ENCODE measurements at places on chromosomes 13 and 19.

GRCh38 chr13:23848019-23848418, 41.2 kb downstream of the MIPEP start:
- H3K36me3 ChIP-seq: no peaks in the 10 kb centered on the region
- H3K27ac ChIP-seq: no peak overlapping the region
- DNase-seq: no peak
- H3K27me3 ChIP-seq: no peaks in the 10 kb centered on the region

- no peak for DNase-seq
- no peak overlapping the region for H3K4me3 ChIP-seq
- no peaks in the 10 kb centered on the region for H3K4me1 ChIP-seq
- H3K27ac ChIP-seq: no peak overlapping the region
- no peaks in the 10 kb centered on the region for H3K27me3 ChIP-seq
- H3K36me3 ChIP-seq: no peaks in the 10 kb centered on the region
These were observed 116.0 kb downstream of the SIPA1L3 start for GRCh38 chr19:38022791-38023670.

DNA sequence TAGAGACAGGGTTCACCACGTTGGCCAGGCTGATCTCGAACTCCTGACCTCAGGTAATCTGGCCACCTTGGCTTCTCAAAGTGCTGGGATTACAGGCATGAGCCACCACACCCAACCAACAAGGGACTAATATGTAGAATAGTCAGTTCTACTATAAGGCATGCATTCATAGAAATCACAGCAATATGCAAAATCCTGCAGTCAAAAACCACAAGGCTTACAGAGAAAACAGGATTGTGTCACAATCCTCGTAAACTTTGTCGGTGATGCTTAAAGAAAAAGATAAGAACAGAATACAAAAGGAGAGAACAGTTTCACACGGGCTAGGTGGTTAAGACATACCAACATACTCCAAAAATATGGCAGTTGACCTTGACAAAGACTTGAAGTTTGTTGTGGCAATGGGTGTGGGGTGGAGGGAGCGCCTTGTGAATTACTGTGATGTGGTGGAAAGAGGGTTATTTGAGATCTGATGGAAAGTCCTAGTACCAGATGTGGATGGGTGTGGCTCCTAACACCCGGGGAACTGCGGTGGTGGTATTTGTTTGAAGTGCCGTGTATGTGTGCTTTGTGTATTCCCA, 12.4 kb downstream of the NOSIP start:
- DNase-seq: no peak
- H3K36me3 ChIP-seq: no peaks in the 10 kb centered on the region
- H3K4me1 ChIP-seq: peaks cover 12% of the 10 kb centered on the region
- no peak overlapping the region for H3K27ac ChIP-seq

GRCh38 chr13:23418776-23419683, 14.5 kb downstream of the SACS start:
- H3K36me3 ChIP-seq: no peaks in the 10 kb centered on the region
- H3K4me1 ChIP-seq: no peaks in the 10 kb centered on the region
- H3K27me3 ChIP-seq: no peaks in the 10 kb centered on the region

DNA sequence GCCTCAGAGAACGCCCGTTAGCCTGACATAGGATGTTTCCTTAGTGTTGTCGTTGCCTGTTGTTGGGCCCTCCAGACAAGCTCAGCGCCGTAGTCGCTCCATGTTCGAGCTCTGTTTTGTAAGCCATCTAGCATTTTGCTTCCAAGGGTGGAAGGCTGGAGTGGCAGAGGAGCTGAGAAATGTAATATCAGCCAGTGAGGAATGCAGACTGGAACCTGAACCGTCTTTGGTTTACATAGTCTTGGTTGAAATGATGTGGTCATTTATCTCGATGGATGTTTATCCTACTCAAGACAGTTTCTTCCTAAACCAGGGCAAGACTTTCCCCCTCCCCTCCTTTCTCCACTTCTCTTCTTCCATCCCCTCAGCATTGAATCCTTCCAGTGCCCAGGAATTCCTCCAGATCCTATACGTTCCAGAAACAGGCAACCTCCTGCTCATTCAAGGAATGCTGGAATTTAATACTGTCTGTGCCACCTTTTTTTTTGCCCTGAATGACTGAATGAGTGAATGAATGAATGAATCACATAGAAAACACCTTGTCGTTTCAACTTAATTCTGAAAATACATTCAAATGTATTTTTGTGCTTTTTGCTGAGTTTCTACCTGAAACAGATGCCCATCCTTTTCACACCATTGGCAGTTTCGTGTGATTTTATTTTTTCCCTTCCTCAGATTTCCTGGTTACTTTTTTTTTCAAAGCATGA, 109.5 kb upstream of the MBNL2 start:
- no peaks in the 10 kb centered on the region for H3K36me3 ChIP-seq
- no peak overlapping the region for H3K4me3 ChIP-seq
- peaks cover 11% of the 10 kb centered on the region for H3K4me1 ChIP-seq
- no peaks in the 10 kb centered on the region for H3K27me3 ChIP-seq
- H3K27ac ChIP-seq: no peak overlapping the region

DNA sequence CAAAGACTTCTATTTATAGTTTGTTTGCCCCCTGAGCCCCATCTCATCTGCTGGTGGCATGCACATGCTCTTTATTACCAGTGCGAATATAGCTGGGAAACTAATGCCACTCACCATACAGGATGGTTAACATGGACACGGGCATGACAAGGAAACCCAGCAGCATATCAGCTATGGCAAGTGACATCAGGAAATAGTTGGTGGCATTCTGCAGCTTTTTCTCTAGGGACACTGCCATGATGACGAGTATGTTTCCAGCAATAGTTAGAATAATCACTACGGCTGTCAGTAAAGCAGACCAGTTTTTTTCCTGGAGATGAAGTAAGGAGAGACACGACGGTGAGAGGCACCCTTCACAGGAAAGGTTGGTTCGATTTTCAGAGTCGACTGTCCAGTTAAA, 1.5 kb downstream of the HTR2A start:
- H3K4me1 ChIP-seq: peaks cover 5% of the 10 kb centered on the region

DNA sequence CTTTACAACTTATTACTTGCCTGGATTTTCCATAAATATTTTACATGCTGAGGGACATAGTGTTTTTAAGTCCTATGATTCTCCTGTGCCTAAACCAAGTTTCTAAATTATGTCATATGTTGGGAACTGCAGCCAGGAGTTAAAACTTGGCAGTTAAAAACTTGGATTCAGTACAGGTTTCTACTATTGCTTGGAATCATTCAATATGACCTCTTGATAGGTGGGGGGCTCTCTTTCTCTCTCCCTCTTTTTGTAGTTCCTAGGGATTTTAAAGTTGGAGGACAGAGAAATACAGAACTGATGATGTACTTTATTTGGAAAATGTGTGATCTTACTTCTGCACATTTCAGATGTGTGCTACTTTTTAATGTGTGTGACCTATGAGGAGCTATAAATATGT, 4.7 kb downstream of the CSNK1A1L start:
- no peak overlapping the region for H3K4me3 ChIP-seq
- no peaks in the 10 kb centered on the region for H3K27me3 ChIP-seq
- DNase-seq: no peak
- H3K4me1 ChIP-seq: no peaks in the 10 kb centered on the region

DNA sequence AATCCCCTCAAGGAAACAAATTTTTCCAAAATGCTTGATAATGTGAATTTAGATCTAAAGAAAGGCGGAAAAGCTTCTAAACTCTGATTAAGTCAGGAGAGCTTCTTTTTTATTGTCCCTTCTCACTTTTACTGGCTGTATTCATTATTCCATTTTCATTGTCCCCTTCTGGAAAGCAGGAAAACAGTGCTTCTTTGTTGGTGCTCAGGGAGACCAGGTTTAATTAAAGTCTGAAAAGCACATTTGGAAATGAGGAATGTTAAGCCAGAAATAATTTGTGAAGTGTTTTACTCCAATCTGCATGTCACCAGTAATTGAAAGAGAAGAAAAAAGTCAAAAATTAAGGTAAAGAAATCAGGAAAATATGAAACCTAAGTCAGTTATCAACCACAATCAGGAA, 43.5 kb upstream of the TSC22D1 start:
- H3K4me3 ChIP-seq: no peak overlapping the region
- H3K27me3 ChIP-seq: no peaks in the 10 kb centered on the region
- H3K4me1 ChIP-seq: no peaks in the 10 kb centered on the region
- no peak overlapping the region for H3K27ac ChIP-seq

DNA sequence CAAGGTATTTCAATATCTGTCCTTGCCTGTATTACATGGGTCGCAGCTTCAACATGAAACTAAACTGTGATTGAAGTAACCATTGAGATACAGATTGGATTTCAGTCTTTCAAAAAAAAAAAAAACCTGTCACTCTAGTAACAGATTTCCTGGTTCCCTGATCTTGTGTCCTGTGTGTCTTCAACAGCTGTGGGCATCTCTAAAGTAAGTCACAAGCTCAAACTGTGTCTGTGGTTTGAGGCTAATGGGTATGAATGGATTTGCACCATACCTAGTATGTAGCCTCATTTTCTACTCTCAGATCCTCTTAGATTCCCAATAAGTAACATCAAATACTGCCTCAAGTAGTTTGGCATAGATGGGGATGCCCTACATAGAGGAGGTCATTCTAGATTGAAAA, 300.1 kb downstream of the COG6 start:
- H3K4me1 ChIP-seq: no peaks in the 10 kb centered on the region
- H3K4me3 ChIP-seq: no peak overlapping the region
- no peak overlapping the region for H3K27ac ChIP-seq
- no peaks in the 10 kb centered on the region for H3K27me3 ChIP-seq
- no peak for DNase-seq

DNA sequence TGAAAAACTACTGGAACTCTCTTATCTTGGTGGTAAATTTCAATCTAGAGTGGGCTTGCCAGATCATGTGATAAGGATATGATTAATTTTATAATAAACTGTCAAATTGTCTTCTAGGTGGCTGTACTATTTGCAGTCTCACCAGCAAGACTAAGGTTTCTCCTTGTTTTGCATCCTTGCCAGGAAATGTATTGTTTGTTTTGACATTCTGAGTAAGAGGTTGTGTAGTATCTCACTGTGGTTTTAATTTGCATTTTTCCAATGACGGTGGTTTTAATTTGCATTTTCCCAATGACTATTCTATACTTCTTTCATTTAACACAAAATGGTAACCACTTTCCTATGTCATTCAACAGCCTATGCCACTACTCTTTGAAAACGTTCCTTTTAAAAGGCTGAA, 2.0 kb downstream of the CAB39L start:
- no peak overlapping the region for H3K4me3 ChIP-seq
- no peak overlapping the region for H3K27ac ChIP-seq
- H3K27me3 ChIP-seq: no peaks in the 10 kb centered on the region

DNA sequence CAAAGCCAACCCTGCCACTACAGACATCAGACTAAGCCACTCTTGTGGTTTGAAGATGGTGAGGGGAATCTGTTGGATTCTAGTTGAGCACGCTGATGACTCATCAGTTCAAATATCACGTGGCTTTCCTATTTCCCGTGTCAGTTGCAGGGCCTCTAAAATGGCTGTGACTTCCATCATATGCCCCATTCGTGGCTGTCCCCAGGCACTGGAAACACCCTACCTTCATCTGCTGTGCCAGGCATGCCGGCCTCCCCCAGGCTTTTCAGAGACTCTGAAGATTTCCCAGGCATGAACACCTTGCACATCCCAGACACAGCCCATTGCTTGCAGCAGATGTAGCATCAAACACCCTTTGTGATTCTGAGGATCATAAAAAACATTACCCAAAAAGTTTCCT, 659.9 kb downstream of the UQCRFS1 start:
- H3K4me1 ChIP-seq: no peaks in the 10 kb centered on the region
- H3K36me3 ChIP-seq: no peaks in the 10 kb centered on the region
- no peak overlapping the region for H3K27ac ChIP-seq
- no peak for DNase-seq
- no peaks in the 10 kb centered on the region for H3K27me3 ChIP-seq
- H3K4me3 ChIP-seq: no peak overlapping the region

DNA sequence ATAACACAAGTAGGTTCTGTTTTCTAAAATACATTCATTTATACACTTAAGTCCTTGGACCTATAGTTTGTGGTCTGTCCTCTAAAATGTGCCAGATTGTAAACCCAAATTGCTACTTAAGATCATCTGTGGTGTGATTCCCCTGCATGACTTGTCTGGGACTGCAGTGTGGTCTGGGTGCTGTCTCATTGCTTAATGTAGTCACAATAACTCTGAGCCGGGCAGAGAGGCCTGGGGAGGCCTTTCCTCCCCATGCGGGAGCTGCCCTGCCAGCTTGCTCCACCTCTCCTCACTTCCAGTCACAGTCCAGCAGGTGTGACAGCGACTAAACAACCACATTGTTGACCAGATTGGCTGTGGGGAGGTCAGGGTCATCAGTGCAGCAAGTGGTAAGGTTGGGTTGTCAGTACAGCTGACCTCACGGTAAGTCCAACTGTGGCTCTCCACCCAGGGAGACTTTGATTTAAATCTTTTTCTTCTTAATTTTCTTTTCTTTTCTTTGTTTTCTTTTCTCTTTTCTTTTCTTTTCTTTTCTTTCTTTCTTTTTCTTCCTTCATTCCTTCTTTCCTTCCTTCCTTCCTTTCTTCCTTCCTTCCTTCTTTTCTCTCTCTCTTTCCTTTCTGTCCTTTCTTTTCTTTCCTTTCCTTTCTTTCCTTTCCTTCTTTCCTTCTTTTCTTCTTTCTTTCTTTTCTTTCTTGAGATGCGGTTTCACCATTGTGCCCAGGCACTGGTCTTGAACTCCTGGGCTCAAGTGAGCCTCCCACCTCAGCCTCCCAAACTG, 4.4 kb upstream of the TUBA3C start:
- H3K27me3 ChIP-seq: no peaks in the 10 kb centered on the region
- H3K4me3 ChIP-seq: no peak overlapping the region
- no peaks in the 10 kb centered on the region for H3K4me1 ChIP-seq

All from uterus (tissue), 4 donors.